ENCODE measurements at places on chromosomes 2 and 18. TPM values are rescaled to one million over a fixed set of nuclear protein-coding genes. Genes with fewer than 3 reads are reported as not detected.

- DNase-seq: no peak
Observed at GRCh38 chr18:12373771-12374116, 3.3 kb downstream of the AFG3L2 start.

- DNase-seq: no peak
Observed at GRCh38 chr18:11553098-11553940, 56.1 kb upstream of the SLC35G4 start.

- no peak for DNase-seq
Observed at GRCh38 chr2:86789687-86790133, 1.0 kb downstream of the CD8A start.

DNA sequence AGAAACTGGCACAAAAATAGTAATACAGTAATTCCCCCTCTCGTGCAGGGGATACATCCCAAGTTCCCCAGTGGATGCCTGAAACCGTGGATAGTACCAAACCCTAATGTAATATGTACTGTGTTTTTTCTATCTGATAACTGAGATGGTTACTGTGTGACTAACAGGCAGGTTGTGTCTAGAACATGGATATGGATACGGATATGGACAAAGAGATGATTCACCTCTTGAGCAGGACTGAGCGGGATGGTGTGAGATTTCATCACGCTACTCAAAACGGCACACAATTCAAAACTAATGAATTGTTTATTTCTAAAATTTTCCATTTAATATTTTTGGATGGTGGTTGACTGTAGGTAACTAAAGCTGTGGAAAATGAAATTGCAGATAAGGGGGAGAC, 3.4 kb downstream of the MBD1 start:
- DNase-seq: no peak

- DNase-seq: peak; percentile 88
Observed at GRCh38 chr2:233061591-233062450, 1.7 kb downstream of the INPP5D start.

GRCh38 chr2:159071190-159071915, 102.9 kb downstream of the TANC1 start:
- DNase-seq: no peak

DNA sequence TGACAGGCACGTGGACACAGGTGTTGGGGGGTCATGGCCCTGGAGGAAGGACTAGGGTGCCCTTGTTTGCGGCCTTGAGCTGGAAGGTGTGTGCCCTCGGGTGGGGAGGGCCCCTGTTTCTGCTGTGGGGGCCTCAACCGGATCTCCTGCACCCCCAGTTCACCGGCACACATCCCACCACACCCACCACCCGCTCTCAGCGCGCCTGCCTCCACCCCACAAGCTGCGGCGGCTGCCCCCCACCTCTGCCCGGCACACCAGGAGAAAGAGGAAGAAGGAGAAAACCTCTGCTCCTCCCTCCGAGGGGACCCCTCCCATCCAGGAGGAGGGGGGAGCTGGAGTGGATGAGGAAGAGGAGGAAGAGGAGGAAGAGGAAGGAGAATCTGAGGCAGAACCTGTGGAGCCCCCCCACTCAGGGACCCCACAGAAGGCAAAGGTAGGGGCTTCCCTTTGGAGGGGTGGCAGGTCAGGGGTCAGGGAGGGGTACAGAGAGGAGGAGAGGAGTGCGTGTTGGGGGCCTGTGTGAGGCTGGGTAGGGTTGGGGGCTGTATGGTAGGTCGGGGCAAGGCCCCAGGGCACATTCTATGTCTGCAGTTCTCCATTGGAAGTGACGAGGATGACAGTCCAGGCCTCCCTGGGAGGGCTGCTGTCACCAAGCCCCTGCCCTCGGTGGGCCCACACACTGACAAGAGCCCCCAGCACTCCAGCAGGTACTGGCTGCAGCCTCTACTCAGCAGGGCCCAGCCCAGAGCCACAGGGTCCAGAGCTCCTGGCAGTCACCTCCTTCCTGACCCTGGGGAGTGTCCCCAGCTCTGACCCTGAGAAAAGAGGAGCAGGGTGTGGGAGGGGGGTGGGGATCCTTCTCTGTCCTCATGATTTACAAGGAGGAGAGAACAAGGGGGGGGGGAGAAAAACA, 1.8 kb downstream of the SLC4A3 start:
- no peak for DNase-seq

DNA sequence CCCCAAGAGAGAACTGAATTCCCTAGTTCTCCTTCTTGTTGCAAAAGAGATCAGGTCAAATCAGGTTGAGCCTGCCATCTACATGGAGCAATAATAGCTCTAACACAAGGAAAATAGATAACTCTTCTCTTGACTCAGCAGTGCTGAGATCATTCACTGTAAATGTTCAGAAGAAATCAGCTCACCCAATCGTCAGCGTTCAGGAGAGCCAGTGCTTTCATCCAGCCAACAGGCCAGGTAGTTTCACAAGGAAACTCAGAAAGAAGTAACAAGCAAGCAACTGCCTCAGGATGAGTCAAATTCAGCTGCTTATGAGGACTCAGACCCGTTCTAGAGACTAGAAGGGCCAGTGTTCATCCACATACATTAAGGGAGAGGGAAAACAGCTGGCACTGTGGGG, 5.9 kb downstream of the LMAN2L start:
- no peak for DNase-seq

The DOCK10 gene
- 16.0 TPM for total RNA-seq

The GLI2 gene
- 4.1 TPM for total RNA-seq

Measured in mesenteric fat pad (tissue), 1 donor.